ENCODE measurements at places on chromosomes 5 and 9. TPM values are rescaled to one million over a fixed set of nuclear protein-coding genes. Genes with fewer than 3 reads are reported as not detected.

The ZNF454 gene
- total RNA-seq = 0.71 TPM

The CYLC2 gene
- total RNA-seq = not detected

The FBP2 gene
- 12.1 TPM for total RNA-seq

The PRSS3 gene
- total RNA-seq = not detected

The WDR38 gene
- total RNA-seq = not detected

The CTNND2 gene
- not detected for total RNA-seq

The ELAVL2 gene
- not detected for total RNA-seq

The CTXN3 gene
- not detected for total RNA-seq

Data from gastrocnemius medialis (tissue), 4 donors.